ENCODE measurements at places on chromosomes 11 and 22.

- no peak for DNase-seq
Observed at GRCh38 chr11:1854132-1854948, 1.5 kb downstream of the LSP1 start.

GRCh38 chr22:19722982-19723231 is 432 bp upstream of the GP1BB start:
- DNase-seq = no peak

GRCh38 chr11:126095745-126096144 is 33.1 kb upstream of the CDON start:
- no peak for DNase-seq

- no peak for DNase-seq
Observed at GRCh38 chr22:17860220-17860965, 86.1 kb upstream of the BID start.

DNA sequence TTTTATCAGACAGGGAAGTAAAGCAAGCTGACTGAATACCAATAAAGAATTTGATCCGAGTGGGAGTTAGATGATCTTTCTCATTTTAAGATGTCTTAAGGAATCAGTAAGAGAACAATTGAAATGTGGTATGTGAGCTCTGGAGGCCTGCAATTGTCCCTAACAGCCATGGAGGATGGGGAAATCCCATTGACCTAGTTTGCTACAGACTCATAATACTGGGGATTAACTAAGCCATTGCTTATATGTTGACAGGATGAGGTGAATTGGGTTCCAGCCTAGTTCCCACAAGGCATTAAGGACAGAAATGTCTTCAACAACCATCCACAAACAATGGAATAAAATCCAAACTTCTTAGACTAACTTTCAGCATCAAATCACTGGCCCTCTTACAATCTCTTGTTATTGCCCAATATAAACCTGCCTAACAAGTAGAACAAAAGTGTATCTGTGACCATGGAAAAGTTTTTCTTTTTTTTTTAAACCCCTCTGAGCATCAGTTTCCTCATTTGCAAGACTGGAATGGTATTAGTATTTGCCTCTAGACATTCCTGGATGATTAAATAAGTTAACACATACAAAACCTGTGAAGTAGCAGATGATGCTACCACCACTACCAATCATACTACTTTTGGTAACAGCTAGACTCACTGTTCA is 773.2 kb downstream of the DLG2 start:
- DNase-seq = no peak

DNA sequence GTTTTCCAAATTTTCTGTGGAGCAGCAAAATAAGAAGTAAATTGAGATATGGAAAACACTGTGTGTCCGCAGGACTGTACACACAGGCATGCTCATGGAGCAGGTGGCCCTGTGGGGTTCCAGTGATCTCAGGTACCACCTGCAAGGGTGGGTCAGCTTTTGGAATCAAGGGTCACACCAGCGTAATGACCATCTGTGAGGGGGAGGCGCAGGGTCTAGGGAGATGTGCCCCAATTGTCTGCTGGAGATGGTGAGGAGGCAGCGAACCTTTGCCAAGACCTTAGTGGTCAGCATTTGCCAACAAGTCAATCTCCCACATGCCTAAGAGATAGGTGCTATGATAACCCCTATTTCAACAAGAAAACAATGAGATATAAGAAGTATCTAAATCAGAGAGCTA is 49.4 kb downstream of the SHANK2 start:
- DNase-seq = no peak
